NCI-H510A treated with DMSO at 0.1 percent for 48 hours (cell line): ENCODE measurements at places on chromosomes 2 and 18.

DNA sequence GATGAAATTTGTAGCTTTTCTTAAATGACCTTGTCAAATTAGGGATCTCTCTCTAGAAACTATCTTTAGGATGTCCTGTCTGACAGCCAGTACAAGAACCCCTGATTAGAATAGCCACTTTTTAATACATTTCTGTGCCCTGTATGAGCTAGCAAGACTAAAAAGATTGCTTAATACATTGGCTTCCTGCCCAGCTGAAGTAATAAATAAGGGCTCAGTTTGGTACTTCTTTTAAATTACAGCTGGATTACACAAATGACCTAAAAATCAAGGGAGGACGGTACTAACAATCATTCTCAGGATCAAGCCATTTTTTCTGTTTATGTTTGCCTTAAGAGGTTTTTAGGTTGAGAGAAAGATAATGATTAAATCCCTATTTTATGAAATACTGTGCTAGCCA lies 11.6 kb upstream of the OLA1 start:
- DNase-seq, result no peak

GRCh38 chr2:52035391-52035790 lies 1003.5 kb upstream of the NRXN1 start:
- no peak for DNase-seq

DNA sequence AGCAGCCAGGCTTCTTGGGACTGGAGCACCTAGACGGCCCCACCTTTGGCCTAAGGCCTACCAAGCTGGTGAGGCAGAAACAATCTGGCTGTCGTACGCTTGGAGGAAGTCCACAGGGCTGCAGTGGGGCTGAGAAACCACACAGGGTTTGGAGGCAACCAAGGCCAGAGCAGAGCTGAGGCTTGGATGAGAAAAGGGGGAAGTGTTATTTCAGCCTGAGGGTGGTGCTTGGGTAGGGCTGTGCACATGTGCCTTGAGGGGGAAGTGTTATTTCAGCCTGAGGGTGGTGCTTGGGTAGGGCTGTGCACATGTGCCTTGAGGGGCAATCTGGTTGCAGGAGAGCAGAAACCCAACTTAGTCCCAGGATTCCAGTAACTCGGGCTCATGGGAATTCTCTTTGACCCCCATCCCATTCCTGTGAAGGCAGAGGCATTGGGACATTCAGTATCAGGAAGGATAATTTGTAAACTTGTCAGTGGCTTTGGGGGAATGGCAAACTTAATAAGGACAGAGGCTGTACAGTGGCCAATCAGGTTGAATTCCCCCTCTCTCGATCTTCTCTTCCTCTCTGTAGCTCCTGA lies 971 bp upstream of the FBXO41 start:
- no peak for DNase-seq

DNA sequence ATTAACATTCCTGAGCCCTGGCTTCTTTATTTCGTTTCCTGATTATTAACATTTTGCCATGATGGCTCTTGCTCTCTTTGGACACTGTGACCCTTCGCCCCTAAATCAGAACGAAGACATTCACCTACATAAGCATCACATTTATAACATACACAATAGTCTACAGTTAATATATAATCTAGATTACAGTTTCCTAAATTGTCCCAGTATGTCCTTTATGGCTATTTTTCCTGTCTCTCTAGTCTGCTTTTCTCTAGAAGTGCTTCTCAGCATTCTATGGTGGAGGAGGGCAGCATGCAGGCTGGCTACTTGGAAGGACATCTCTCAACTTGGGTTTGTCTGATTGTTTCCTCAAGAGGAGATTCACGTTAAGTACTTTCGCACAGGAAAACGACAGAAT lies 49.9 kb downstream of the FAM210A start:
- DNase-seq, result no peak

GRCh38 chr2:70750320-70750719 lies 17.7 kb downstream of the ADD2 start:
- no peak for DNase-seq

GRCh38 chr2:27802547-27802946 lies 31.0 kb downstream of the MRPL33 start:
- DNase-seq, result no peak

GRCh38 chr18:31309115-31309514 lies 8.8 kb upstream of the DSG1 start:
- no peak for DNase-seq
